ENCODE measurements at places on chromosomes 6 and 20.

DNA sequence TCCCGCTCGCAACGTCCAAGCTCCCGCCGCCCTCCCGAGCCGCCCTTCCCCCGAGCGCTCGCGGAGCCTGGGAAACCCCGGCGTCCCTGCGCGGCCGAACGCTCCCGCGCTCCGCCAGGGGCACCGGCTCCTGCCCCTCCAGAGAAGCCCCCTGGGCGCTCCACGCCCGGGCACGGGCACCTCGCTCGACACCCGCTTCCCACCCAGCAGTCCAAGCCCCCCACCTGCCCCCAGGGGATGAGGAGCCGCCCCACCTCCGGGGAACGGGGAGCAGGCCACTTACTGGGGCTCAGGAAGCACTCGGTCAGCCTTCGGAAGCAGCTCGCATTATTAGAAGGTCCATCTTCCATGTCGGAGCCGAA is 1.4 kb downstream of the PDE10A start:
- no peak for DNase-seq

DNA sequence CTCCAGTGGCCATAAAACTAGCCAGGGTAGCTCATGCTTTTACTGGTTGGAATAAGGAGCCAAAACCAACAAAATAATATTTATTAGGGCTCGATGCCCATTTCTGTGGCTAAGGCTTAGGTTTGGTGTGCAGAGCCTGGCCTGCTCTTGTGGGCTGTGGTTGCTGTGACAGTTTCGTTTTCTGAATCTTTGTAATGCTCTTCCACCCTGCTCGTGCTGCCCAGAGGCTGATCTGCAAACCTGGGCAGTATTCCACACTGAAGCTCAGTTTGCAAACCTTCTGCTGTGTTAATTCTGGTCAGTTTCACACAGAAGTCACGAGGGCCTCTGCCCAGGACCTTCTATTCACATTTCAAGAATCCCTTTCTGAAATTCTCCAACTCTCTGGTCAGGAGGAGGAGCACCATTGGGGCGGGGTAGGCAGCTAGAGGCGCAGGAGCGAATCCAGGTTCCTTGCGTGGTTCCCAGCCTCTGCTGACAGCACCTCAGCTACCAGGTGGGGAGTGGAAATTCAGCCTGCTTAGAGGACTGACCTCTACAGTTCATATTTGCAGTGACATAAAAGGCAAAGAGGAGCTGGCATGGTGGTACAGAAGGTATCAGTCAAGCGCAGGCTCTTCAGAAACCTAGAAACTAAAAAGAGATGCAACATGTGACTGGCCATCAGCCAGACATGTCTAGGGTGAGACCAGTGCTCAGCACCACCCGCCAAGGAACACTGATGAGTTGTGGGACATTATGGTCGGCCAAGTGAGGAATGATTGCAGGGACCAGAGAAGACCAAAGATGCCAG is 14.3 kb upstream of the C20orf144 start:
- no peak for DNase-seq

- no peak for DNase-seq
Measured at GRCh38 chr6:56527934-56528333, 114.8 kb downstream of the DST start.

GRCh38 chr6:37188962-37189510 is 19.1 kb downstream of the PIM1 start:
- DNase-seq: no peak

GRCh38 chr6:143556529-143556928 is 45.0 kb upstream of the FUCA2 start:
- no peak for DNase-seq

GRCh38 chr6:3453413-3454272 is 3.2 kb downstream of the SLC22A23 start:
- no peak for DNase-seq

DNA sequence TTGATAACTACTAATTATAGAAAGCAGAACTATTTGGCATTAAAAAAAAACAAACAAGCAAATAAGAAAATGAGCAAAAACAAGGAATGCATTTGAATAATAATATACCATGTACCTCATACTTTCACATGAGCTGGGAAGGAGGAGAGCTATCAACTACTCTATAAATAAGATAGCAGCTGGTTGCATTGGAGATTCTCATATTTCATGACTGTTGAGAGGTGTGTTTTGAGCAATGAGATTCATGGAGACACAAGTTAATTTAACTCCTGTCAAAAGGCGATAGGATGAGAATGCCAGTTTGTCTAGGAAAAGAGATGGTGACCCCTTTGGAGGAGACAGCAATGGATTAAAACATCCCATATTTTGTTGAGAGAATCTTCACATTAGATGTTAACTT is 348.8 kb upstream of the SPTLC3 start:
- no peak for DNase-seq

GRCh38 chr6:37005061-37005810 is at the start of gene FGD2:
TSS of gene FGD2 (plus strand) at chr6:37005655. CDS start at chr6:37005818, 163 bp downstream.
- no peak for DNase-seq

DNA sequence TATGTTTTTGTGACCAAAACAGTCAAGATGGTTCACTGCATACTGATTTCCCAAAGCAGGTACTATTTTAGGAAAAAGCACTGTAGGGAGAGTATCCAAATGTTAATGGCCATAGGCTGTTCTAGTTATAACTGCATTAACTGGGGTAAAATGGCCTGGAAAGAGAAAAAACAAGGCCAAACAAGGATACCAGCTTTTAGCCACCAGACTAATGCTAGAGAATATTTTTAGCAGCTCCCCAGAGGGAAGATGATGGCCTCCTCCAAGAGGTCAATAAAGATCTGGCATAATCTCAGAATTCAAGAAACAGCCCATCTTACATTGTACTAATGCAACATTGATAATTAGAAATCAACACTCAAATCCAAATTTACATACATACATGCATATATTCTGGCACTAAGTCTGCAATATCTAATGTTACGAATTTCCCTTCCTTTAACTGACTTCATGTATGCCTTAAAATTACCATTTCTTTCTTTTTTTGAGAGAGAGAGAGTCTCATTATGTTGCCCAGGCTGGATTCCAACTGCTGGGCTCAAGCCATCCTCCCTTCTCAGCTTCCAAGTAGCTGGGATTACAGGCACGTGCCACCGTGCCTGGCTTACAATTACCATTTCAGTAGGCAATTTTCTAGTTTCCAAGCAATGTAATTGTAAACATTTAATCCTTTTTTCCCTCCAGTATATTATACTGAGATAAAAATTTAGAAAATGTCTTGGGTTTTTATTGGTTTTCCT is 9.3 kb downstream of the COX7A2 start:
- DNase-seq: no peak

DNA sequence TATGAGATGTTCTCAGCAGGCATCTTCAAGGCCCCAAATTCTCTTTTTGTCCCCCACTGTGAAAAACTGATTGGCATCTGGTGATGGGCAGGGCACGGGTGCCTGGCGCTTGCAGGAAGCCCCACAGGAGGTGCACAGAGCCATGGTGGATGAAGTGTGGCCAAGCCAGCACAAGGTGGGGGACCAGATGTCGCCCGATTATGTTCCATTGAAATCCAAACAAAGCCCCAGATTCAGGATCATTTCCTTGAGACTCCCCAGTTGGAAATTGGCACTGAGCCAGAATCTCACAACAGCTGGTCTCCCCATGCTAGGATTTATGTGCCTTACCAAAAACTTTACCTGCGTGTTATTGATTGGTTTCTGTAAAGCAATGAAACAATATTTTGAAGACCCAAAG is 186.1 kb downstream of the ADAT2 start:
- no peak for DNase-seq

- no peak for DNase-seq
Measured at GRCh38 chr6:125512621-125513020, 210.9 kb upstream of the HDDC2 start.

- DNase-seq: no peak
Measured at GRCh38 chr20:58188527-58188926, 39.9 kb downstream of the ANKRD60 start.

DNA sequence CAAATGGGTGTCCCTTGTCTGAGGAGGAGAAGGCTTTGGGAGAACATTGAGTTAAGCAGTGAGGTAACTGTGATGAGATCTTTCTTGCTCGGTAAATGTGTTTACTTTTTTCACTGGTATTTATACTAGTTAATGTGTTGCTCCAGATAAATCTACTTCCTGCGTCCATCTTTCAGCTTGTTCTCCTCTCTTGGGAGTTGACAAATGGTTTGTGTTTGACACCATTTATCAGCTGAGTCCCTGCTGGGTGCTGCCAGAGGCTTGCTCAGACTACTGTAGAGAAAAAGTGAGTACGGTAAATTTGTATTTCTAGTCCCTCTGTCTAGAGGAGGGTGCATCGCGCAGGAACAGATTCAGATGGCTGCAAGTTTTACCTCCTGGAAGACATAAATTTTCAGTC is 8.3 kb upstream of the PRDM1 start:
- DNase-seq: no peak

GRCh38 chr6:144214029-144214428 is 63.7 kb downstream of the STX11 start:
- no peak for DNase-seq

- no peak for DNase-seq
Measured at GRCh38 chr6:100948381-100949133, 67.4 kb upstream of the ASCC3 start.

GRCh38 chr6:87742106-87742505 is 40.1 kb upstream of the AKIRIN2 start:
- DNase-seq: peak; percentile 40

DNA sequence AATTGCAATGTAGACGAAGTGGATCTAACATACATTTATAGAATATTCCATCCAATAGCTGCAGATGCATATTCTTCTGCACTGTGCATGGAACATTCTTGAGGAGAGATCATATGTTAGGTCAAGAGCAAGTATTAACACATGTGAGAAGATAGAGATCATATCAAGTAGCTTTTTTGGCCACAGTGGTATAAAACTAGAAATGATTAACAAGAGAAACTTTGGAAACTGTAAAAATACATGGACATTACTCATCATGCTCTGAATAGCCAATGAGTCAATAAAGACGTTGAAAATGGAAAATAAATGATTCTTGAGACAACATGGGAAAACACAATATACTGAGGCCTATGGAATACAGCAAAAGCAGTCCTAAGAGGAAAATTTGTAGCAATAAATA is 94.2 kb downstream of the STXBP5 start:
- no peak for DNase-seq

GRCh38 chr20:62298577-62299249 is 4.1 kb upstream of the ADRM1 start:
- no peak for DNase-seq

DNA sequence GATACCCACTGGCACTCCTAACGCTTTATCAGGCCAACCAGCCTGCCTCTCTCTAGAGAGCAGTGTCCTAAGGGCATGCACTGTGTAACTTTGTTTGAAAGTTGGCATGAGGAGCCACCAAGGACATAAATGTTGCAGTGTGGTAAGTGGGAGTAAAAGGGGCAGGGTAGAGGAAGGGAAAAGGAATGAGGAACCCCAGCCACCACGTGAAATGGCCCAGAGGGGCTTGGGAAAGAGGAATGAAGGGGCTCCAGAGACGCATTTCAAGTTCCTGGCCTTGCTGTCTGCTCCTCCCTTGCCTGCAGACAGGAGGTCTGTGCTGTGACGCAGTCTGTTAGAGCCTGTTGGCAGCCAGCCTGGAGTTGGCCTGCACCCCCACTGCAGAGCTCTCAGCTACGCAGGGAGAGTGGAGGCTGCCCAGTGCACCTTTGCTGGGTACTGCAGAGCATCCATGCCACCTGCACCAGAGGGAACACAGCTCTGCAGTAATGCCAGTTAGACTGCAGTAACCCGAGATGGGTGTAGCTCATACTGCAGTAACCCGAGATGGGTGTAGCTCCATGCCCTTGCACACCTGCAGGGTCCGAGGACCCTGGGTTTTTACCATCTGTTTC is 86.8 kb upstream of the SNAP25 start:
- no peak for DNase-seq

- no peak for DNase-seq
Measured at GRCh38 chr20:21125072-21125848, 622 bp upstream of the KIZ start.

DNA sequence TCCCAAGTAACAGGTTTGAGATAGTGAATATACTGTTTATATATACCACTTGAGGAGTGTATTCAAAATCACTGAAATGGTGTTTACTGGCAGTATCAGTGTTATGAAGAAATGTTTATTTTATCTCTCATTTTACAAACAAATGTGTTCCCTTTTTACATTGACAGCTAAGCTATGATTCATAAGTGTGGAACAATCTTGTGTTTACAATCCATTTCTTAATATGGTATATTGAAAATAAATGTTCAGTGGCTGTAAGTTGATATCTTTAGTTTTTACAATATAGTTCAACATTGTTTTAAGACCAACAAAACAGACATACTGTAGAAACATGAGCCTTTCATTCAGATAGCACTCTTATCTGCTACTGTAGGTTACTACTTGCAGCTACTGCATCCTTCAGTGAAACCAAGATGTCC is 14.3 kb downstream of the PHF3 start:
- DNase-seq: no peak

DNA sequence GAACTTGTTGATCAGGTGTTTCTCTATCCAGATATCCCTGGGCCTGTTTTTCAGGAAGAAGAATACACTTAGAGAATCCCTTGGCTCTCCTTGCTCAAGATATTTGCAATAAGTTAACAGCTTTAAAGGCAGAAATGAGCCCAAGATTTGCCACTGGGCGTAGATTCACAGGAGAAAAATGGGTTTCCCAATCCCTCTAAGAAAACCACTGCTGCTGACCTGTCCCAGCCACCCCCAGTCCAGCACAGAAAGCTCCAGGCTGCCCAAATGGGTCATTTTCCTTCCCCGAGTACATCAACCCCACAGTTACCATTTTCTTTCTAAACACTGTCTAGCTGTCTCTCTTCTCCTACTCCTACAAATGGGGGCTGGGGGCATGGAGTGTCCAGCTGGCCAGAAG is 67.3 kb downstream of the ANKRD60 start:
- DNase-seq: no peak

GRCh38 chr6:168201799-168202198 is 117.8 kb downstream of the DACT2 start:
- no peak for DNase-seq

GRCh38 chr6:115613488-115613887 is 447.2 kb downstream of the FRK start:
- no peak for DNase-seq
